ENCODE measurements at places on chromosomes 12 and 14.

- peak; percentile 45 for DNase-seq
These were observed 22.0 kb upstream of the HIF1A start for GRCh38 chr14:61673305-61673704.

- no peak for DNase-seq
These were observed 885.8 kb downstream of the FSCB start for GRCh38 chr14:43621282-43621681.

DNA sequence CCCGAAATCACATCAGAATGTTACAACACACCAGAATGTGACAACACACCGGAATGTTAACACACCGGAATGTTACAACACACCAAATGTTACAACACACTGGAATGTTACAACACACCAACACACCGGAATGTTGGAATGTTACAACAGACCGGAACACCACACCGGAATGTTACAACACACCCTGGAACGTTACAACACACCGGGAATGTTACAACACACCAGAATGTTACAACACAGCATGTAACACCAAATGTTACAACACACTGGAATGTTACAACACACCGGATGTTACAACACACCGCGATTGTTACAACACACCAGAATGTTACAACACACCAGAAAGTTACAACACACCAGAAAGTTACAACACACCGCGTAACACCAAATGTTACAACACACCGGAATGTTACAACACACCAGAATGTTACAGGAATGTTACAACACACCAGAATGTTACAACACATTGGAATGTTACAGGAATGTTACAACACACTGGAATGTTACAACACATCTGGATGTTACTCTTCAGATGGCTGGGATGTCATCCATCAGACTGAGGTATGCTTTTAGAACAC is 21.1 kb downstream of the CHFR start:
- DNase-seq = peak; percentile 61

DNA sequence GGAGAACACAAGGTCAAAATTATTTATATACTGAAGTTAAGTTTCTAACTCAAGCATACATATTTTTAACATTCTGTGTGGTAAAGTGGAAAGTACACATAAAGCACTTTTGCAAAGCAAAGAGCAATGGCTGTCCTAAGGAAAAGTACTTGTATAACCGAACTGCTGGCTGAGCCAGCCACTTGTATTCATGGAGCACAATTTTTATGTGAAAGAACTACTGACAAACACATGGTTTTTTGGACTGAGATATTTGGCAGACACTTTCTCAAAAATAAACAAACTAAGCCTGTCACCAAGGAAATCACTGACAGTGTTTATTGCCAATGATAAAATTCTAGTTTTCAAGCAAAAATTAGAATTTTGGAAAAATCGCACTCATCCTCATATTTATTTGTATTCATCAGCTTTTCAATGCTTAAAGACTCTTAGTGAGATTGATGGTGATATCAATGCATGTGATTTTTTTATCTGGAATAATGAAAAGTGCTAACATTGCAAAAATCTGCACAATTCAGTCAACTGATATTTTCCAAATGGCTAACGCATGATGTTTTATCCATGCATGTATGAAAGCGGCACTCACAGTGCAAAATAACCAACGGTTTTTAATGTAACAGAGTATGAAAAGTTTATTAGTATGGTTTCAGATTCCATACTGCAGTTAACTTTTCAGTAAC is 125.3 kb downstream of the IPO8 start:
- DNase-seq = no peak

- DNase-seq = no peak
These were observed 221.7 kb upstream of the NOS1 start for GRCh38 chr12:117583092-117583491.

DNA sequence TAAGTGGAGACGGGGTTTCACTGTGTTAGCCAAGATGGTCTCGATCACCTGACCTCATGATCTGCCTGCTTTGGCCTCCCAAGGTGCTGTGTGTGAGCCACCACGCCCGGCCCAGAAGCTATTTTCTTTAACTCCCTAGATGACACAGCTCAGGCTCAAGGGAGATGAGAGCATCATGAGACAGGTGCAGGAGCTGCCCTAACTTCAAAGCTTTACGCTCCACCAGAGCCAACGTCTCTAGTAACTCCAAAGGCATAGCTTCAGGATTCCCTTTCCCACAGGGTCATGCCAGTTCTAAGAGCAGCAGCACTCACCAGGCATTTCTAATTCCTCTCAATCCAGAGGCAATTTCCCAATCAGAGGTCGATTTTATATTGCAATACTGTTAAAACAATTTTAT is 21.0 kb downstream of the NDUFA12 start:
- DNase-seq = no peak

GRCh38 chr12:98373025-98373554 is 142.3 kb upstream of the TMPO start:
- peak; percentile 59 for DNase-seq

DNA sequence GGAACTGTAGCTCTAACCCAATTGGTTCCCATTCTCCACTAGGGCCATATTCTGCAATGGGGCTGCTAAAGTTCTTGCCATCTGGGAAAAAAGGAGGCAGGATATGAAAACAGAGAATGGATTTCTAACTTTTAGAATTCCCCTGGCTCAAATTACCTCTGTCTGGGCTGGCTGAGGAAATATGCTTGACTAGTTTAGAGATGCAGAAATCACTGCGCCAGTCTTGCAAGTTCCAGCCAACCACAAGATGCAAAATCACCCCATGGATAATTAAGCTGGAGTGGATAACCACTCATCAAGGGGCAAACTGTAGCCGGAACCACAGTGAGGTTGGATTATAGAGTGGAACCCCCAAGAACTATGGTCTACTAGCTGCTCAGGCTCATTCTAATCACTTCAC is 126.3 kb downstream of the RALGAPA1 start:
- no peak for DNase-seq

DNA sequence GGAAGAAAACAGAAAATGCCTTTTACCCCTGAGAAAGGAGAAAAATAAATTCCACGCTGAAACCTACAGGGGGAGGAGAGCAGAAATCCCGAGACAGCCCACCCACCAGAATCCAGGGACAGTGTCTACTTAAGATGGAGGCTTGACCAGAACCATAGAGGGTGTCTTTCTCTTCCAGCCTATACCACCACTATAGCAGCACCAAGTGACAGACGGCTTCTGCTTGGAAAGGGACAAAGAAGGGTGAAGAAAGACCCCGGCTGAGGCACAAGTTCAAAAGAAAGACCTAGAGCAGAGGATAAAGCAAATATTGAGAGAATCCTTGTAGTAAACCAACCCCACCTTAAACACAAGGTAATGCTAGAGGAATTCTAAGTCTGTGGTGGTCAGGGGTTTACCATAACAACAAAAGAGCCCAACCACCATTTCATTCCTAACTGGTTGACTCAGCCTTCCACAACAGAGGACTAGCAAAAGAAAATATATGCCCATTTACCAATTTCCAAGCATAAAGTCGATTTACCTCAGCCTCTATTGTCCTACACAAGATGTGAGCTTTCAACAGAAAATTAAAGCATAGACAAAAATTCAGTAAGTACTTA is 105.3 kb upstream of the FOXG1 start:
- DNase-seq = peak; percentile 28

- peak; percentile 84 for DNase-seq
These were observed 53.2 kb upstream of the HIF1A start for GRCh38 chr14:61641914-61642613.

DNA sequence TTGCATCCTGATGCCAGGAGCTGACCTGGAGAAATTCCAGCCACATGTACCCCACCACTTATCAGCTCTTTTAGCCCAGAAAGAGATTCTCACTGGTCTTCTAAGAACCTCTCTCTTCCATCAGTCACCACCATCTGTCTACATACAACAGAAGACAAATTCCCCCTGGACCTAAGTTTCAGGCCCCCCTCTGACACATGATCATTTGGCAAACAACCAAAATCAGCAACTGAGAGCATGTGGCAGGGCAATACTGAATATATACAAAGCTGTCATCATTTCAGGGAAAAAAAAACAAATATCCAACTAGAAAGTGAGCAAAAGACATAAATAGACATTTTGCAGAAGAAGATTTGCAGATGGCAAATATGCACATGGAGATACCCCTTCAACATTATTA is 180.2 kb downstream of the FOXN3 start:
- DNase-seq = peak; percentile 22

DNA sequence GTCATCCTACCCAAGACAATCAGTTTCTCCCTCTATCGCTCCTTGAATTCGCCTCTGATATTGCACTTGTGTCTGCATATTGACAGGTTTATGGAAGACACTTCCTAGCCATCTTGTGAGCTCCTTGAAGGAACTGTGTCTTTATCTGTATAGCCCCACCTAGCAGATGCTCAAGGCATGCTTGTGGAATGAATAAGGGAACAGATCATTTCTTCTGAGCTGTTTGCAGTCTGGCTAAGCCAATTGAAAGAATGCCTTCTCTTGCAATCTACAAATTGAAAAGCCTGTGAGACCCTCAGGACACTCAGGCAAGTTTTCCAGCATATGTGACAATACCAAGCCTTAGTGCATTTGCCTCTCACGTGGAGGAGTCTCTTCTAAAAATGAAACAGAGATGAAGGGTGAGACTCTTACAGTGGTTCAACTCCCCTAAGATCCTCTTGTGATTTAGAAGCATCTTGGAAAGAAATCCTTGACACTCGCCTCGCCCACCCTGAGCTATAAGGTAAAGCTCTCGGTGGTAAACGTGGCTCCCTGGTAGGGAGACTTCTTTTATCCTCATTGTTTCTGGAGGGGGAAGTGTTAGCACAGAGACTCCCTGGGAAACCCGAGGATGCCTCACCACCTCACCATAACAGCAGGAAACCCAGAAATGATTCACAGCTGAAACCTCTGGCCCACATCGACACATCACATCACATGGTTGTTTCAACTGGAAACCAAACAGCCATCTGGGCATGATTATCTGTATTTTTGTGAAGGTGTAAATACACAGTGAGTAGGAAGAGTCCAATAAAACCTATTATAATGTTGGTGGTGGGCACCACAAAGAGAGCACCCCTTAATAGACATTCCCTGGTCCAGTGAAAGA is 112.3 kb upstream of the BCL2L14 start:
- peak; percentile 94 for DNase-seq

DNA sequence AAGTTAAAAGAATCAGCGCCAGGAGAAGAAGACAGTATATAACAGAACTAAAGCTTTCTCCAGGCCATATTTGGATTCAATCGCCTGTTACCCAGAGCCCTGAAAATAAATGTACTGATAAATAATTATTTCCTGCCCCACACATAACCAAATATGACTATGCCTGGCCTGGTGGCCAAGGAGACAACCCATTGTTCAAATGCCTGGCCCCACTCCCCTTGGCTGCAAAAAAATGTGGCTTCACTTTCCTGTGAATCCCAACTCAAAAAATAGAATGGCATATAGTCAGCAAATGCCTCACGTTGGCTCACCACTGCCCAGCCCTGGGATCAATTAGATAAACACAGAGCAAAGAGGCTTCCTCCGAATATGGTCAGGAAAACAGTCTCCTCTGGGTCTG is 472.1 kb downstream of the BCL11B start:
- DNase-seq = no peak

- peak; percentile 47 for DNase-seq
These were observed 13.3 kb downstream of the SELPLG start for GRCh38 chr12:108620236-108620879.

DNA sequence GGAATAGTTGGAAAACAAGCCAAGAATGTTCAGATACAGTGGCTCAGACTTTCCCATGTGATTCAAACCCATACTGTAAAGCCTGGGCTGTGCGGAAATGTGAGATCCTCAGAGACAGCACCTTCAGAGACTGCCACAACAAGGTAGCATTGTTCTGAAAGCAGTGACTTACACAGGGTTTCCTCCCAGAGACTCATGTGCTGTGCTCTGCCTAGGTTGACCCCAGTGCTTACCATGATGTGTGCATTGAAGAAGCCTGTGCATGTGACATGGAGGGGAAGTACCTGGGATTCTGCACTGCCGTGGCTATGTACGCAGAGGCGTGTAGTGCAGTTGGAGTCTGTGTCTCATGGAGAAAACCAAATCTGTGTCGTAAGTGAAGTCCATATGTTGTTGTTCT is 219.4 kb downstream of the LRRK2 start:
- DNase-seq = no peak

GRCh38 chr12:47080725-47081502 is 1.2 kb upstream of the AMIGO2 start:
- peak; percentile 74 for DNase-seq

DNA sequence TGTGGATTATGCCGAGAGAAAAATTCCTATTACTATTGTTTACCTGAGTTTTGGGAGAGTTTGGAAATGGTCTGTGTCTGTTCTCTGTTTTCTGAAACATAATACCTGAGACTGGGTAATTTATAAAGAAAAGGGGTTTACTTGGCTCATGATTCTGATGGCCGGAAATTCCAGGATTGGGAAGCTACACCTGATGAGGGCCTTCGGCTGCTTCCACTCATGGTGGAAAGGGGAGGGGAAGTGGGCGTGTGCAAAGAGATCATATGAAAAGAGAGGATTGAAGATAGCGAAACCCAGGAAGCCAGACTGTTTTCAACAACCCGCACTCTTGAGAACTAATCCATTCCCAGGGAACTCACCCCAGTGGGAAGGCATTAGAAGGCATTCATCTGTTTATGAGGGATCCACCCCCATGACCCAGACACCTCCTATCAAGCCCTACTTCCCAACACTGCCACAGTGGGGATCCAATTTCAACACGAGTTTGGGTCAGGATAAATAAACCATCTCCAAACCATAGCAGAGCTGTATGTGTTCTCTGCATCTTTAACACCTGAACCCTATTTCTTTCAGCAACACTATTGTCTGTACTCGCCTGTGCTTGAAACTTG is 51.1 kb downstream of the APAF1 start:
- DNase-seq = no peak

- no peak for DNase-seq
These were observed at the start of gene TMEM63C for GRCh38 chr14:77181603-77182437. TMEM63C (plus strand) TSS chr14:77181798; CDS start chr14:77218814, 37,016 bp downstream.

GRCh38 chr14:92978229-92979021 is 55.5 kb downstream of the CHGA start:
- no peak for DNase-seq

GRCh38 chr14:23829736-23830471 is 123.7 kb upstream of the DHRS4 start:
- peak; percentile 95 for DNase-seq

DNA sequence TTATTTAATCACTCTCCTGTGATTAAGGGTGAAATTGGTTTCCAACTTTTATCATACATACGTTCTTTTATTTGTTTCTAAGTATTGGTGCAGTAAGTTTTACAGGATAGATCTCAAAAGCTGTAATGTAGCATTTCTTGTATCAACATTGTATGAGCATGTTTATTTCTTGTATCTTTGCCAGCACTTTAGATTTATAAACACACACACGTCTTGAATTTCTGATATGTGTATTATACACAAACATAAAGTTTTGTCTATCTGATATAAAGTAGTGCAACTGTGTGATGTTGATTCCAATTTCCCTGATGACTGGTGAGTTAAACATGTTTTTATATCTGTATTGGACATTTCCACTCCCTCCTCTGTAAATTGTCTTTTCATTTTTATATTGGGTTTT is 134.7 kb downstream of the NOVA1 start:
- DNase-seq = no peak

- DNase-seq = no peak
These were observed 6.8 kb downstream of the KRT74 start for GRCh38 chr12:52566847-52567291.
